ENCODE measurements at places on chromosomes 2 and 18. TPM values are rescaled to one million over a fixed set of nuclear protein-coding genes. Genes with fewer than 3 reads are reported as not detected.

- H3K27ac ChIP-seq = no peak overlapping the region
- H3K4me1 ChIP-seq = no peaks in the 10 kb centered on the region
- H3K36me3 ChIP-seq = no peaks in the 10 kb centered on the region
- DNase-seq = no peak
Observed at GRCh38 chr2:83900862-83901261, 558.2 kb downstream of the SUCLG1 start.

- no peak overlapping the region for H3K4me3 ChIP-seq
- no peak overlapping the region for H3K27ac ChIP-seq
- H3K27me3 ChIP-seq = no peaks in the 10 kb centered on the region
- no peaks in the 10 kb centered on the region for H3K36me3 ChIP-seq
Observed at GRCh38 chr2:164523009-164523408, 98.3 kb downstream of the GRB14 start.

GRCh38 chr2:72004201-72004915, 143.3 kb downstream of the CYP26B1 start:
- no peak overlapping the region for H3K27ac ChIP-seq
- H3K27me3 ChIP-seq = no peaks in the 10 kb centered on the region
- no peaks in the 10 kb centered on the region for H3K36me3 ChIP-seq
- DNase-seq = no peak
- no peaks in the 10 kb centered on the region for H3K4me1 ChIP-seq

- no peaks in the 10 kb centered on the region for H3K36me3 ChIP-seq
- H3K27ac ChIP-seq = no peak overlapping the region
- no peak overlapping the region for H3K4me3 ChIP-seq
Observed at GRCh38 chr2:32825291-32825712, 121.5 kb upstream of the LTBP1 start.

Gene CENPA
- total RNA-seq = not detected

Gene LYG1
- 1.8 TPM for total RNA-seq

Data from thyroid gland (tissue), 4 donors.